ENCODE measurements at places on chromosomes 12 and 14.

DNA sequence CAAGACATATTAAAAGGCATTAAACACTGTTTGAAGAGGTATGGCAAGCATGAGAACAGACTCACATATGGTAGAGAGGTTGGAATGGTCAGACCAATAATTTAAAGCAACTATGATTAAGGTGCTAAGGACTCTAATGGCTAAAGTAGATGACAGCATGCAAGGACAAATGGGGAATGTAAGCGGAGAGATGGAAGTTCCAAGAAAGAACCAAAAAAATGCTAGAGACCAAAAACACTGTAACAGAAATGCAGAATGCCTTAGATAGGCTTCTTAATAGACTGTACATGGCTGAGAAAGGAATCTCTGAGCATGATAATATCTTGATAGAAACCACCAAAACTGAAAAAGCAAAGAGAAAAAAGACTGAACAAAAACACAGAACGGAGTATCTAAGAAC, 77.4 kb downstream of the RIN3 start:
- DNase-seq: no peak

- no peak for DNase-seq
Observed at GRCh38 chr14:79242666-79243065, 968.6 kb downstream of the DIO2 start.

- DNase-seq: no peak
Observed at GRCh38 chr12:65156366-65156841, 13.0 kb upstream of the LEMD3 start.

DNA sequence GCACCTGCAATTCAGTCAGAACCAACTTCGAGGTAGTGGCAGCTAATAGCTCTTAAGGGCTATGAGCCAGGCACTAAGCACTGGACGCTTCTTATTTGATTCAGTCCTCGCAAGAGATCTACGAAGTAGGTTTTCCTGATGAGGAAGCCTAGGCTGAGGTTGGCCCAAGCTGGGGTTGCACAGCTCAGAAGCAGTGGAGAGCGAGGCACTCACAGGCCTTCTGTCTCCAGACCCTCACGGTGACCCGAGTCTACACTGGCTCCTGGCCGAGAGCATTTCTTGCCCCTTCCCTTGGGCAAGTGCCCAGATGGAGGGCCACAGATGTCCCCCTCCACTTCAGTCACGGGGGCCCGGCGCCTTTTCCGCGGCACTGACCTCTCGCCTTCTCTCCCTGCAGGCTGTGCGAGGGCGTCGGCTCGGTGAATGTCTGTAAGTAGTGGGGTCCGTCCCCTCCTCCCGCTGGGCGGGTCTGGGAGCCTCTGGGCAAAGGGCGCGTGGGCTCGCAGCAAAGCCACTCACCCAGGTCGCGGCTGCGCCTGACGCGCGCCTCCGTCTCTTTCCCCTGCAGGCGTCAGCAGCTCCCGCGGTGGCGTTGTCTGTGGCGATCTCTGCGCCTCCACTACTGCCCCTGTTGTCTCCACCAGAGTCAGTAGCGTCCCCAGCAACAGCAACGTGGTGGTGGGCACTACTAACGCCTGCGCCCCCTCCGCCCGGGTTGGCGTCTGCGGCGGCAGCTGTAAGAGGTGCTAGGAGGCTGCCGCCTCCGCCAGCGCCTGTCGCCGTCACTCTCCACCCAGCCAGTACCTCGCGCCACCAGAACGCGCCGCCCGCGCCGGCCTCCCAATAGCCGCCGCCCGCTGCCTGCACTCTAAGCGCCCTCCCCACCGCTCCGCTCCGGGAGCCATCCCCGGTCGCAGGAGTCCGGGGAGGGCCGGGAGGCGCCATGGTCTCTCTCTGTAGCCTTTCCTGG, 13.1 kb downstream of the KRT83 start:
- peak; percentile 86 for DNase-seq

GRCh38 chr12:124261885-124262284, 33.0 kb upstream of the RFLNA start:
- DNase-seq: no peak

DNA sequence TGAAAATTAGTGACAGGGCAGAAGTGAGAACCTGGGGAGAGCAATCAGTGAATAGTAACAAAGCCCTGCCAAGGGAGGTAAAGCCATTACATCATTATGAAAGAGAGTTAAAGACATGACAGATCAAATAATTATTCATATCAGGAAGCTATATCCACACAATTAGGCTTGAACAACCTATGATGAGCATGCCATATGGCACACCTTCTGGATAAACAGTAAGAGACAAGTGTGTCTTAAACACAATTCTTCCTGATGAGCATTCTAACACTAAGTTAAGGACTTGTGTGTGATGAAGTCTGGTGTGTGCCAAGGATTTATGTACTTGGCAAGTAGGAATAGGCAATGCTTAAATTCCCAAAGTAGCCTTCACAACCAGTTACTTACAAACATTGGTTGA, 76.1 kb downstream of the GALNT4 start:
- no peak for DNase-seq

- DNase-seq: peak; percentile 86
Observed at GRCh38 chr12:112149596-112149995, 24.2 kb downstream of the TRAFD1 start.

- no peak for DNase-seq
Observed at GRCh38 chr12:128825835-128826234, 2.1 kb upstream of the SLC15A4 start.

GRCh38 chr12:40831916-40832315, 139.7 kb downstream of the CNTN1 start:
- no peak for DNase-seq

DNA sequence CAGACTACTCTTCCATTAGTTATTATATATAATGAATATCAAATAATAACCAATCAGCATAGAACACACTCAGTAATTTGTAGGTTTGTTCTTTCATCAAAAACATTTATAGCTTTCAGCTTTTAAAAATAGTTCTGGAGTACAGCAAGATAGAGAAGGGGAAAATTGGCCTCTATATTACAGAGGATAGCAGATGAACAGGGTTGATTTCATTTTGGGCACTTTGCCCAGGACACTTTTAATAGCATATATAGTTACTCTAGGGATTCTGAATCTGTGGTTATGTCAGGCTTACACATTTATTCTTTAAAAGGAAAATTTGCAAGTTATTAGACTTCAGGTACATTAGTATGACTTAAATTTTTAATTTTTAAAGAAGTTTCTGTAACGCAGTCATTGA, 52.6 kb downstream of the IFT81 start:
- no peak for DNase-seq

- DNase-seq: no peak
Observed at GRCh38 chr12:52495389-52495788, 2.3 kb upstream of the KRT6A start.

GRCh38 chr14:61406675-61407074, 85.3 kb downstream of the PRKCH start:
- DNase-seq: no peak

GRCh38 chr12:42992826-42993225, 403.3 kb upstream of the PRICKLE1 start:
- DNase-seq: no peak

- no peak for DNase-seq
Observed at GRCh38 chr12:12747278-12747677, 30.1 kb downstream of the CDKN1B start.

GRCh38 chr12:13233830-13234641, 37.5 kb downstream of the EMP1 start:
- peak; percentile 58 for DNase-seq

DNA sequence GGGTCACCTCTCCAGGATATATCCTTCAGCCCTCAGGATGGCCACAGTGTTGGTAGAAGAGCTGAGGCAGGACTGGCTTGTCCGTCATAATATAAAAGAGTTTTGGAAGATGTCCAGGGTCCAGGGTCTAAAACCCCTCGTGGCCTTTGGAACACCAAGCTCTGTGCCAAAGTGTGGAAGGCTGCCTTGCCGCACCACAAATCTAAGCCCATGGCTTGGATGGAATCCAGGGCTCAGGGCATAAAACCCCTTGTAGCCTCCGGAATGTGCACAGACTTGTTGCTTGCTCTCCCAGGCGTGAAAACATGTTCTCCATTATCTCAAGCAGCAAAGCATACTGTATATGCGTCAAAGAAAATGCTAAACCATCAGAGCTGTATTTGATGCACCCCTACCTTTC, 46.7 kb downstream of the TNFAIP2 start:
- no peak for DNase-seq

DNA sequence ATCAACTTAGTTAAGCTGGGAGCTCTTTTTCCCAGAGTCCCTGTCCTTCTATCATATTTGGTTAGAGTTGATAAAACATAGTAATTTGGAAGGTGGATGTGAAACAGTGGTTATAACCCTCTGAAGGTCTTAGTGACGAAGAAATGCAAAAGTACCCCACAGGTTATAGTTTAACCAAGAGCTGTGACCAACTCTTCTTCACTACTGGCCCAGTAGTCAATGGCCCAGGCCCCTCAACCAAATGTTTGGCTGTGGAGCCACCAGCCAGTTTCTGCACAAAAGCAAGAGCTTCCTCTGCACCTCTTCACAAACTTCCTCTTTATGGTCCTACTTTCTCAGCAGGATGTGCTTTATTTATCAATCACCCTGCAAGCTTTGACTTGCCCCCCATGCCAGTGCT, 132.6 kb downstream of the BMP4 start:
- no peak for DNase-seq

- DNase-seq: no peak
Observed at GRCh38 chr12:51406290-51406689, 15.1 kb upstream of the GALNT6 start.

DNA sequence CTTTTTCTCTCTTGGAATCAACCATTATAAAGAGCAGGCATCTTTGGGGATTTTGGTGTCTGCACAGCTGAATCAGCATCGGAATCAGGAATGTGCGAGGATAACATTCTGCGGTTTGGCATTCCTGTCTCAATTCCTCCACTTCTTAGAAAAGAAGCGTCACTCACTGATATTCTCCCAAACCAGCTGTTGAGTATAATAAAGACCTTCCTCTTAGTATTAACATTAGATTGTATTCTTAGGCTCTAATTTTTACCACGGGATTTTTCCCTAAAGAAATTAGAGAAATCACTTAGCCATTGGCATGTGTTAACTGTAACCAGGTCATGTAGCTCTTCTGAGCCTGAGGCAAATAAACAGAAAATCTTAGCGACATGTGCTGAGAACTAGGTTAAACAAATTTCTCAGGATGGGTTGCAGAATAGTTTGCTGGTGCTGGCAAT, 128.7 kb downstream of the TMX1 start:
- DNase-seq: no peak

DNA sequence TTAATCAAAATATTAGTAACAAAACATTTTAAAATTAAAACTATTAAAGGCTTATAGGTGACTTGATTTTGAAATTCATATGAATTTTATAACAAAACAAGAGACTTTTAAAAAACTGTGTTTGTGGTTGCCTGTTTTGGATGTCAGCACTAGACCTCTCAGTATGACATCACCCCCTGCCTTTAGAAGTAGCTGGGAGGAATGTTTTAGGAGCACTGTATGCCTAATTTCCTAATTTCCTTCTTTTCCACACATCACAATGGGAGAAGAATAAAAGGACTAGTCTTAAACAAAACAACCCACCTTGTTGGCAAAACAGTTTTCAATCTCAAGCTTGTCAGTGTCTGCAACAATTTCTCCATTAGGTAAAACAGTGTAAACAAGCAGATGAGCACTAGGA, 48.1 kb upstream of the PZP start:
- DNase-seq: no peak

DNA sequence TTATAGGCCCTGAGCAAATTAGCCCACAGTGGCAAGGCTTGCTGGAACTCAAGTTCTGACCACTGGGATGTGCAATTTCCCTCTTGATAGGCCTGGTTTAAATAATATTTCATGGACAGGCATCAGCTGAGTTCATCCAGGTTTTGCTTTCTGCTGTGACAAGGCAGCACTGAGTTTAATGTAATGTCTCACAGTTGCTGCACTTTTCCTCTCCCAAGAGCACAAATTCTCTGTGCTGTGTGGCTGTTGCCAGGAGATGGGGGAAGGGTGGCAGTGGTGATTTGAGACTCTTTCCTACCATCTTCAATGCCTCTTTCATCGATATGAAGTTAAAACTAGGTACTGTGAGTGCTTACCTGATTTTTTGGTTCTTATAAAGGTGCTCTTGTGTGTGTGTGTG, 272.8 kb upstream of the STXBP6 start:
- no peak for DNase-seq

DNA sequence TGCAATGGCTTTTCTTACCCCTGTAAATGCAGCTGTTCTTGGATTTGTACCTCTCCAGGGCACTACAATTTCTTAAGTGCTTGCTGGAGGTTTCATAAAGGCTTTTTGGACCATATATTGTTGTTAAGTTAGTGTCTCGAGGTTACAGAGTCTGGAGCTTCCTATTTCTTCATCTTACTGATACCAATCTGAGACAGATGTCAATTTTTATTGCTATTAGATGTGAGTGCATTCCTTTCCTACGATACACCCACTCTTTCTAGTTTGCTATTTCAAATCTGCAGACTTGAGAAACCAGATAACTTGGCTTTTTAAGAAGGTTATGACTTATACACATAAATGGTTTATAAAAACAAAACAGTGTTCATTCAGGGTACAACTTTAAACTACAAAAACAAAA, 2.1 kb downstream of the NOXRED1 start:
- DNase-seq: no peak

DNA sequence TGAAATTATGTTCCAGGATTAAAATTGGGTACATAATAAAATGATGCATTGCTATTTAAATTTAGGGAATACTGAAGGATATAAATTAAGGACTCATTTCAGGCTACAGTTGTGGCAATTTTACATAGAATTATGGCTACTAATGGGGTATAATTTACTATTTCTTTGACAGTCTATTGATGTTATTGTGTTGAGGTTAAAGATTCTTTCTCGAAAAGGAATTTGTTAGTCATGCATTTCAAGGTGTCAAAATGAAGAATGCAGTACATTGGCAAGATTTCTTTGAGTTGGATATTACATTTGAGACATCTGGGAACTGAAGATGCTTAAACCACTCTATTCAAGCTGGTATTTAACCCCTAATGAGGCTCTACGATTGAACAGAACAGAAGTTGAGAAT, 28.3 kb downstream of the SLC5A8 start:
- DNase-seq: no peak

GRCh38 chr14:47044841-47045240, 393.3 kb upstream of the RPL10L start:
- DNase-seq: peak; percentile 41

GRCh38 chr12:9068600-9068999, 47.1 kb downstream of the A2M start:
- DNase-seq: no peak

GRCh38 chr14:94681300-94682060, 69.3 kb downstream of the SERPINA3 start:
- peak; percentile 57 for DNase-seq

GRCh38 chr12:110282300-110282860, 1.3 kb downstream of the ATP2A2 start:
- DNase-seq: no peak

GRCh38 chr12:69569236-69569635, 16.0 kb upstream of the CCT2 start:
- DNase-seq: no peak

DNA sequence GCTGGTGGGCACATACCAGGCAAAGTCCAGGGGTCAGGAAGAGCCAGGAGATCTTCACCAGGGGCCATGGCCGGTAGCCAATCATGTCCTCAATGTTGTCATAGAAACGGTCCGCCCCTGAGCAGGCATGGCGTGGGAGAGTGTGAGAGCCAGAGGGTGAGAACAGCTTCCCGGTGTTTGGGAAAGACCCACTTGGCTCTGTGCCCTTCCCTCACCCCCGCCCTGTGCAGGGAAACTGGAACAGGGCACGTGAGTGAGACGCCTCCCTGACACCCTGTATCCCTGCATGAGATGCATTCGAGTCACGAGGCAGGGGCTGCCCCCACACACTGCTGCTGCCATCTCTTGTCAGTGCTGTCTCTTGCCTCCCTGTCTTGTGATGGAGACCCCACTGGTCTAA, 20.7 kb downstream of the SLC6A12 start:
- DNase-seq: no peak

GRCh38 chr12:2485681-2486080, 309.1 kb upstream of the FKBP4 start:
- DNase-seq: no peak
